ENCODE measurements at places on chromosomes 16 and 17.

- DNase-seq, result no peak
These were observed 832 bp downstream of the ETV4 start for GRCh38 chr17:43545383-43545632.

GRCh38 chr16:10624527-10624926 is 44.1 kb upstream of the EMP2 start:
- DNase-seq, result no peak

GRCh38 chr17:73617501-73617900 is 26.7 kb downstream of the SDK2 start:
- DNase-seq, result no peak

GRCh38 chr17:75315541-75316243 is 26.5 kb upstream of the SLC25A19 start:
- no peak for DNase-seq

- DNase-seq, result no peak
These were observed 20.6 kb upstream of the CDH15 start for GRCh38 chr16:89150981-89151380.

- DNase-seq, result no peak
These were observed 454 bp downstream of the CCDC40 start for GRCh38 chr17:80036715-80037477.

DNA sequence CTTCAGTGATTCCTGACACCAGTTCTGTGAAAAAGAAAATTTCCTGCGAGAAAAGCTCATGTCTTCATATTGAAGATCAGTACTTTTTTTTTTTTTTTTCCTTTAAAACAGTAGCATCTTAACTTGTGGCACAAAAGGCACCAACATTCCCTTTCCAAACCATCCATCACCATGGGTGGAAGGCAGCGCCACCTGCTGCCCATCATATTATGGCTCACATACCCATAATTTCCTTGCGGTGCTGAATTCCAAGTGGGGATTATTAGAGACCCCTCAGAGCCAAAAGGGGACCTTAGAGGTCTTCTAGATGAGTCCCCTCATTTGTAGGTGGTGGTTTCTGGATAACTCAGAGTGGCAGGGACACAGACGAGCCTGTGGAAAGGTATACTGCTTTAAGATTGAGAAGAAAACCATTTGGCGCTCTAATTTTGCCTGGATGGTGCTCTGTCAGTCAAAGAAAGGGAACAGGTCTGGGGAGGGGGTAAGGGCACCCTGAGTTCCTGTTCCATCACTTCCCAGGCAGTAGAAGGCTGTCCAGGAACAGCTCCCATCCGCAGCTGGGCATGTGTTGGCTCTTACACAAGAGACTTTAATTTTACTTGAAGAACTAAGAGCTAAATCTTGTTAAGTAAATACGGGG is 7.9 kb upstream of the SOST start:
- DNase-seq, result no peak

GRCh38 chr17:79981090-79981489 is 54.6 kb downstream of the TBC1D16 start:
- DNase-seq, result no peak

- no peak for DNase-seq
These were observed 16.2 kb upstream of the IL17C start for GRCh38 chr16:88622125-88622524.

DNA sequence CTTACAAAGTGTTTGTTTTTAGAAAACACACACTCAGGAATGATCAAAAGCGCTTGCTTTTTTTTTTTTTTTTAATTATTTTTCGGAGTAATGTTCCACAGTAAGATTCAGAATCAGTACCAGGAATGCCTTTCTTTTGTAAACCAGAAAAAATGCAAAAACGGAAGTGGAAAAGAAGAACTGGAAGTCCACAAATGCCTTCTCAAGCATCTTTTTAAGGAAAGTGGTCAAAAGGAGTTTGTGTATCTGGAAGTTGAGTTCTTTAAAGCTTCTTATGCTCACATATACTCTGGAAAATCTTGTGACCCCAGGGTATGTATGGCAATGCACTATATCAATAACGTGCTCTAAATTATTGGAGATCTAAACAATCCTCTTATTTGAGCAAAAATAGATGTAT is 126.0 kb downstream of the ABCA8 start:
- no peak for DNase-seq

DNA sequence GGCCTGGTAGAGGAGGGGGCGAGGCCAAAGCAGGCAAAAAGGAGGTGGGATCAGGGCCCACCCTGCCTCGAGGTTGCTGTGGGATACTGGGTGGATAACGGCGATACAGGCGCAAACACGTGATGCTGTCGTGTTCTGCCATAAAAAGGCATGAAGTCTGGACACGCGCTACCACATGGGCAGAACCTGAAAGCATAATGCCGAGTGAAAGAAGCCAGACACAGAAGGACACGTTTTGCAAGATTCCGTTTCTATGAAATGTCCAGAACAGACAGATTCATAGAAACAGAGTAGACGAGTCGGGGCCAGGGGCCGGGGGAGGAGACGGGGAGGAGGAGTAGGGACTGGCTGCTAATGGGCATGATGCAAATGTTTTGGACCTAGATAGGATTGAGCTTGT is 43.5 kb downstream of the ZDHHC7 start:
- DNase-seq, result no peak

- DNase-seq, result no peak
These were observed 1.5 kb upstream of the NPTX1 start for GRCh38 chr17:80477647-80478478.

Measured in skeletal muscle cell (primary cell).